ENCODE measurements at places on chromosomes 6 and 20.

DNA sequence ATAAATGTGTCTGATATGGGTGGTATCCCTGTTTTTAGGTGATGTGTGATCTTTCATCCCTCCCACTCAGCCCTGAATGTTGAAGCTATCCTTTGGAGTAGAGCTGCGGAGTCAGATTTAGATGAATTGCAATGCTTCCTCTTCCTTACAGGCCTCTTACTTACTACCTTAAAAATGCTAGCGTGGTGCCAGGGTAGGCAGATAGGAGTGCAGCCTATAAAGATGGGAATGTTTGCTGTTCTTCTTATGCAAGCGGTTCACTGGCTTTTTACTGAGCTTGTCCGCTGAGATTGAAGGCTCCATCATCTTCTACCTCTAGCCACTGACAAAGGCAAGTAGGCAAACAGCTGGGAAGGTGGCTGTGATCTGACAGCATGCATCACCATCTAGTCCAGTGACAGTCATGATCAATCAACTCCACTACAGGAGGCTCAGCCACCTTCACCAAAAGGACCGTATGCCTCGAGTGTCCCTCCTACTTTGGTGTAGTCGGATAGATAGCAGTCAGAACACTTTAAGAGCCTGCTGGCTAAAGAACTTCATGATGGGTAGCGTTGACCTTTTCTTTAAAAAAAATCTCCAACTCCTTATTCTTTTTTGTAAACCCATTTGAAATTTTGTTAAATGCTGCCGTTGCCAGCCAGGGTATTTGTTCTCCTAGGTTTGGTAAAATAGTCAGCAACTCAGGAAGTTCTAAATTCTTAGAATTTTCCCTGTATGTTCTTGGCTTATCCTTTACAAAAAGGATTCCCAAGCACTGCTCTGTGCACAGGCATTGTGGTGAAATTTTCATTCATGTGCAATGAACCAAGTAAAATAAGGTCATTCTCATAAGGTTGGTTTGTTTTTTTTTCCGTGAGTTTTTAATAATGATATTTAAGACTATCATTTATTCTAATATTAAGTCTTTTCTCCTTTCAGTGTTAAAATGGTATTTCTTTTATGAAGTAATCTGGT lies 169.6 kb downstream of the MTHFD1L start:
- no peak for DNase-seq

DNA sequence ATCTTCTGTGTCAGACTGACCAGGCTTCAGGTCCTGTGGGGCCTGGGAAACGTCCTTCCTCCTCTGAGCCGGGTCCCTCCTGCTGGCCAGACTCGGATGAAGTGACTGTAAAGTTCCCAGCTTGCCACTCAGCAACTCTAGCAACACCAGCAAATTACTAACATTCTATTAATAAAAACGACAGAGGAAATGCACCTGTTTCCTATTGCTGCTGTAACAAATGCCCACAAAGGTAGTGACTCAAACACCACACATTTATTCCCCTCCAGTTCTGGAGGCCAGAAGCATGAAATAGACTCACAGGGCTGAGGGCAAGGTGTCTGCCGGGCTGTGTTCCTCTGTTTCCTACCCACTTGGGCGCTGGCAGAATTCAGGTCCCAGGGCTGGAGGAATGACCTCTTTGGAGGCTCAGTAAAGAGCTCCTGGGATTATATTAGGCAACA lies 48.8 kb downstream of the CTCFL start:
- no peak for DNase-seq

- DNase-seq, result no peak
These were observed 253.8 kb upstream of the RIN2 start for GRCh38 chr20:19504251-19504650.

- no peak for DNase-seq
These were observed 15.2 kb upstream of the STK35 start for GRCh38 chr20:2086177-2086979.

DNA sequence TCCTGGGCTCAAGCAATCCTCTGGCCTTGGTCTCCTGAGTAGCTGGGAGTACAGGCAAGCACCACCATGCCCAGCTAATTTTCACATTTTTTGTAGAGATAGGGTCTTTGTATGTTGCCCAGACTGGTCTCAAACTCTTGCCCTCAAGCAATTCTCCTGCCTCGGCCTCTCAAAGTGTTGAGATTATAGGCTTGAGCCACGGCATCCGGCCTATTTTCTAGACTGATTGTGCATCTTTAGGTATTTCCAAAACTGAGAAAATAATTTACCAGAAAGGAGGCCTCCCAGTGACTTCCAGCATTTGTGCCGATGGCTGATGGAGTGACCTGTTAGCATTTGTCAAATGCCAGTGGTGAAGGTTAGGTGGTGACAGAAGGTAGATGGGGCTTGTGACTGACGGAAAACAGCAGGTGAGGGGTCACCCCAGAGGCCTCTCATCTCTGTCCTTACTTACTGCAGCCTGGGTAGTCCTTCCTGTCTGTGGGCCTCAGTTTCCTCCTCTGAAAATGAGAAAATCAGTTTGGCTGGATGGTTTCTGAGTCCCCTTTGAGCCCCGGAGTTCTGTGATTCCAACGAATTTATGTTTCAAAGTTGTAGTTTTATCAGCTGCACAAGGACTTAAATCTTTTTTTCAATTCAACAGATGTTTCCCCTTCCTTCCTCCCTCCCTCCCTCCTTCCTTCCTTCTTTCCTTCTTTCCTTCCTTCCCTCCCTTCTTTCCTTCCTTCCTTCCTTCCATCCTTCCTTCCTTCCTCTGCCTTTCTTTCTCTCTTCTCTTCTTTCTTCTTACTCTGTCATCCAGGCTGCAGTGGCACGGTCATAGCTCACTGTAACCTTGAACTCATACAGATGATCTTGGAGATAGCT lies 53.5 kb downstream of the TGM2 start:
- DNase-seq, result no peak

DNA sequence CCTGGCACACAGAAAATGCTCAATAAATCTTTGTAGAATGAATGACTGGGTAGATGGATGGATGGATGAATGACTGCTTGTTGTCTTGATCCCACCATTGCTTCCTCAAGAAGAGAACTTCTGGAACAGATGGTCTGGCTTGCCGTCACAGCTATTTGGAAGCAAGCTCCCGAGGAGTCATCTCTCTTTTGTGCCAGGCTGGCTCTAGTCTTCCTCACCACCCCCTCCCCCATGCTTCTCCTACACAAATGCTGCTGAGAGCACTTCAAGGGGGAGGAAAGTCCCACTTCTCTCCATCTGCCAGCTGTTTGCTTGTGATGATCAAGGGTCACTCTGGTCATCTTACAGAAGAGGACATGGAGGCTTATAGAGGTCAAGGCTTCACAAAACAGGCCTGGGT lies 11.6 kb upstream of the KCNG1 start:
- no peak for DNase-seq

GRCh38 chr6:11366934-11367637 lies 134.6 kb upstream of the NEDD9 start:
- DNase-seq, result no peak

DNA sequence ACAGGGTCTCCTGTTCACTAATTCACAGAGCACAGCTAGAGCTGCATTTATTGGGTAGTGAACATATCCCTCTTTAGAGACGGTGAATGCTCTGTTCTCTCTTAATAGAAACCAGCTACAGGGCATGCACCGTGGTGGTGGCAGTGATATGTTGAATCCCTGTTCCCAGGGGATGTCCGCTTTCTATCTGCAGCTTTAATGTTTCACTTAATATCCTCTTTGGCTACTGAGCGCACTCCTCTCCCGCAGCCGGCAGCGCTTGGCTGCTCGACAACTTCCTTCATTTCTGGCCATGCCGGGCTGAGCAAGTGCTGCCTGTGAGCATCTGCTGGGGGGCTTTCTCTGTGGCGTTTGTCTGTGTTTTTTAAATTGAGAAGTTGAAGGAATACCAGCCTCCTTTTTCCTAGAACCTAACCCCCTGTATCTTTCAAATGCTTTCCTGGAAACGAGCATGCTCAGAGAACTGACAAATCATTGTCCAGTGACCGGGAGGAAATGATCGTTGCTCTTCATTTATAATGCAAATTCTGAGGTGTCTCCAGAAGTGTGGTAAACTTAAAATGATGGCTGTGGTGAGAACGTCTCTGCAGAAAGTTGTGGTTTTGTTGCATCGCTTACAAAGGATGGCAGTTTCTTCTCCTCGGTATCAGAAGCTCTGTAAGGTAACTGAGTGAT lies 297.9 kb downstream of the UTRN start:
- no peak for DNase-seq

GRCh38 chr20:24934101-24934661 lies 14.9 kb upstream of the CST7 start:
- DNase-seq, result no peak

GRCh38 chr6:132919045-132919860 lies 104.9 kb downstream of the RPS12 start:
- no peak for DNase-seq

DNA sequence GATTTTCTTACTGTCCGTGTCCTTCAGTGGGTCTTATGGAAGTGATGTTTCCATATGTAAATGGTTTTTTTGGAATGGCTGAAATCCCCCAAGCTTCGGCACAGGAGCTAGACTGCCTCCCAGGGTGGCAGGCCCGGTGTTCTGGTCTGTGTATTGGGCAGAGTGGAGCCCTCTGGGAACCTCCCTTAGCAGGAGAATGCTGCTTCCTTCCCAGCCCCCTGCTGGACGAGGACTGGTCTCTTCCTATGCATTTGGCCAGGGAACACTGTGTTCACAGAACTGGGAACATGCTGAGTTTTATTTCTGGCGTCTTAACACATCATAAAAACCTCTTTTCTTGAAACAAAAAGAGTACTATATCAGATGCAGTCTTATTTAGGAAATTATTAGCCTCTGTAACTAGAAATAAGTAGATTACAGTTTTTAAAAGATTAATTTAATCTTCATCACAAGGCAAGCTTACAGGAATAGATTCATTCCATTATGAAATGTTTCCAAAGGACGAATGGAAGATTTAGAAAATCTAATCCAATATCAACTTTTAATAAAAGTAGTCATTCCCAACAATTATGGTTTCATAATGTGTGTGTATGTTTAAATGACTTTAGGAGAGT lies 56.6 kb downstream of the SYTL3 start:
- no peak for DNase-seq

DNA sequence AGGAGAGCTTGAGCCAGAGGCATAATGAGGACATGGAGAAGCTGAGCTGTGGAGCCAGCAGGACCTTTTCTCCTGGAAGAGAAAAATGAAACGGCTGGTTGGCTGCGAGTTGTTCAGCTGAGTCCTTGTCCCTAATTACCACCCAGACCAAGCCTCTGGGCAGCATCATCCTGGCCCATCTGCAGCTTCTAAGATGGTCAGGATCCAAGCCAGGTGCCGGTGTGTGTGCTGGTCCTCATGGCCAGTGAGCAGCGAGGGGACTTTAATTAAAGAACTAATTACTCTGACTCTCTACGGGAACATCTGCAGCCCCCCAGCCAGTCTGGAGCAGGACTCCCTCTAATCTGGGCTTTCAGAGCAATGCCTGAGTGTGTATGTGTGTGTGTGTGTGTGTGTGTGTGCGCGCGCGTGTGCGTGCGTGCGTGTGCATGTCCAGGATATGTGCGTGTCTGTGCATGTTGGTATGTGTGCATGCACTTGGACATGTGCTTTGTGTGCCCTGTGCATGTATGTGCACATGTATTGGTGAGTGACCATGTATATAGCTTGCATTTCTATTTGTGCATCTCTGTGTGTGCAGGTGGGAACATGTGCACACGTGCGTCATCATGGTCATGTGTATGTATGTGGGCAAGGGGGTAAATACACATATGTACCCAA lies 173.9 kb downstream of the DHX35 start:
- no peak for DNase-seq

GRCh38 chr20:6017880-6018279 lies 36.0 kb downstream of the LRRN4 start:
- DNase-seq, result no peak

GRCh38 chr6:120363429-120363828 lies 970.9 kb downstream of the TBC1D32 start:
- no peak for DNase-seq

GRCh38 chr6:1066449-1067090 lies 245.3 kb upstream of the FOXQ1 start:
- no peak for DNase-seq

DNA sequence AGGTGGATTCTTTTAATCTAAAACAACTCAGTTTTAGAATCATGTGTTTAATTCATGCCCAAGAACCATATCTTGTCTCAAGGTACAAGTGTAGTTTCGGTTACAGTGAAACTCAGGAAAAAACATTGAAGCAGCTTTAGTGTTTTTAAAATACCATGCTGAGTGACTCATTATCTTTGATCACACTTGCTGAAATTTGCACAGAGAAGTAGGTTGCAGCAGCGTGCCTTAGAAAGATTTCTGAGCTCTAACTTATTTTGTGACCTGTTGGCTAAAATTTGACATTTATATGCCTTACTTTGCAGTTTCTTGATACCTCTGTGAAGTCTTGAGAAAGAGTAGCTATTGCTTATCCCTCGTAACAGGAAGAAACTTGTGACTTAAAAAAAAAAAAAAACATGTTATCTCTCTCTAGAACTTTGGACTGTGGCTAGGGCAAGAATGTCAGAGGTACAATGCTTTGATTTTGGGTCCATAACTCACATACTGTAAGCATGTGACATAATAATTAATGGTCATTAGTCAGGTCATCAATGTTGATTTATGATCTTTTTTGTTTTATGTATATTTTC lies 34.5 kb upstream of the FUCA2 start:
- DNase-seq, result no peak

- no peak for DNase-seq
These were observed 1.1 kb upstream of the PBOV1 start for GRCh38 chr6:138219398-138219797.
